Breast epithelium (tissue), 4 donors: ENCODE measurements at places on chromosomes 6 and 20.

DNA sequence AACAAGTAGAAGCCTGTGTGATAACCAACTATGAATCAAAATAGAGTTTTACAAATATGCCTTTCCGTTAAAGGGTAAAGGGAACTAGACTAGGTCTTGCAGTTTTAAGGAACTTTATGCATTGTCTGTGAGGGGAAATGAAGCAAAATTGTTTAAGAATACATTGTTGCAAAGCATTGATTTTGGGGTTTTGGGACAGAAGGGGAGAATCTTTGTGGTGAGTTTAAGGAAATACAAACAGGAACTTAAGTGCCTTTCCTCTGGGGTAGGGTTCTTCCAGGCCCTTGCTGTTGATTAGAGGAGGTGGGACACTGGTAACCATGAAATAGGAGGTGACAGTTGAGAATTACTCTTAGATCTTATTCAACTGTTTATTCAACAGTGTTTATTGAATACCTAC lies 4.7 kb downstream of the MAPK14 start:
- H3K4me3 ChIP-seq, result no peak overlapping the region
- no peaks in the 10 kb centered on the region for H3K4me1 ChIP-seq
- H3K27ac ChIP-seq, result no peak overlapping the region
- H3K27me3 ChIP-seq, result no peaks in the 10 kb centered on the region

GRCh38 chr6:148818939-148819575 lies 72.2 kb downstream of the UST start:
- no peak for DNase-seq
- no peak overlapping the region for H3K27ac ChIP-seq
- no peaks in the 10 kb centered on the region for H3K36me3 ChIP-seq
- H3K4me1 ChIP-seq, result no peaks in the 10 kb centered on the region

GRCh38 chr6:33731751-33732282 lies 14.9 kb downstream of the IP6K3 start:
- no peaks in the 10 kb centered on the region for H3K27me3 ChIP-seq
- peak overlapping the region; percentile 84 for H3K27ac ChIP-seq
- no peaks in the 10 kb centered on the region for H3K36me3 ChIP-seq
- DNase-seq, result peak; percentile 76
- H3K4me3 ChIP-seq, result no peak overlapping the region

DNA sequence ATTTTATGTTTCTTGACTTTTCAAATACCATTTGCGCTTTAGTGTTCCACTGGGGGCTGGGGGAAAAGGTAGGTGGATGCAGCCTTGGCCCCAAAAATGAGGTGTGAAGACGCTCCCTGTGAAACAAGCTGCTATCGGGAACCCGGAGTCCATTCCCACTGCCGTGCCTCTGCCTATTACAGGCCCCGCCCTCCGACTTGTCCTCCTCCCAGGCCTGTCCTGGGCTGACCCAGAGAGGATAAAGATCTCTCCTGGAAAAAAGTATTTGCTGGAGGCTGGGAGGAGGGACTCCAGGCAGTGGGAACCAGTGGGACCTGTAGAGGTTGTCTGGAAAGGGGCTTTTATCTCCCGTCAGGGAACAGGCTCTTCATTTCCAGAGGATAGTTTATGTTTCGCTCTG lies 215.0 kb downstream of the SLC24A3 start:
- peak; percentile 54 for DNase-seq
- no peaks in the 10 kb centered on the region for H3K36me3 ChIP-seq
- peak overlapping the region; percentile 26 for H3K4me3 ChIP-seq
- H3K27ac ChIP-seq, result no peak overlapping the region
- no peaks in the 10 kb centered on the region for H3K4me1 ChIP-seq
- H3K27me3 ChIP-seq, result no peaks in the 10 kb centered on the region

DNA sequence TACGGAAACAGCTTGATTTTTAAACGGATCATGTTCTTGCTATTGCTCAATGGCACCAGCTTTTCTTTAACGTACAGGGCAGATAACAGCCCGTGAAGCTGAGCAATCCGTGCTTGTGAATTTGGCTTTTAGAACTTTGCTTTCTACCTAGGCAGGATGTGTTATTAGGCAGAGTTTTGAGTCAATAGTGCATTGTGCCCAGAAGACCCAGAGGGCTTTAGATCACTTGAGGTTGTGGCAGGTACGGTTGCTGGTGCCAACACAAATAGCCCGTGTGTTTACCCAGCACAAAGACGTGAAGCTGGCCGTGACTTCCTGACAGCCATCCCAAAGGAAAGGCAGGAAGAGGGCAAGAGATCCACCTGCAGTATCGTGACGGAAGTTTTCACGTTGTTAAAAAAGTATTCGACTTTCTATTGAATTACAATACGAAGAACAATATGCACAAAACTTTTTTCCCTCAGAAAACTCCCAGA lies 117.4 kb upstream of the FRMD1 start:
- H3K4me1 ChIP-seq, result peaks cover 7% of the 10 kb centered on the region
- peak overlapping the region; percentile 1 for H3K27ac ChIP-seq
- no peak overlapping the region for H3K4me3 ChIP-seq
- DNase-seq, result peak; percentile 82
- H3K36me3 ChIP-seq, result no peaks in the 10 kb centered on the region
